NCI-H774 (cell line): ENCODE measurements at places on chromosomes 2 and 18.

- DNase-seq, result no peak
Measured at GRCh38 chr2:100237163-100237562, 85.1 kb downstream of the LONRF2 start.

DNA sequence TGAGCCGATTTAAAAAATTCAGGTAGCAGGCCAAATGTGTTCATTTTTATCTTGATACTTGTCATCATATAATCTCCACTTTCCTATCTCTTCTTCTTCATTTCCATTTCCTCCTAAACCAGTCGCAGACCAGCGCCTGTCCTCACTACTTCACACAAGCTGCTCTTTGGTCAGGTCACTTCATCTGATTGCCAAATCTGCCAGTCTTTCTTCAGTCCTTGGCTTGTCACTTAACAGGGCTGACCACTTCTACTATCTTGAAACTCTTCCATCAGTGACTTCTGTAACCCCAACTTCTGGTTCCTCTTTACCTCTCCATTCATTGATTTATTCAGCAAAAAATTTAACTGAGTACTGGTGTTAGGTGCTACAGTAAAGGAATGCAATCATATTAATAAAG lies 18.0 kb upstream of the SPRED2 start:
- no peak for DNase-seq

DNA sequence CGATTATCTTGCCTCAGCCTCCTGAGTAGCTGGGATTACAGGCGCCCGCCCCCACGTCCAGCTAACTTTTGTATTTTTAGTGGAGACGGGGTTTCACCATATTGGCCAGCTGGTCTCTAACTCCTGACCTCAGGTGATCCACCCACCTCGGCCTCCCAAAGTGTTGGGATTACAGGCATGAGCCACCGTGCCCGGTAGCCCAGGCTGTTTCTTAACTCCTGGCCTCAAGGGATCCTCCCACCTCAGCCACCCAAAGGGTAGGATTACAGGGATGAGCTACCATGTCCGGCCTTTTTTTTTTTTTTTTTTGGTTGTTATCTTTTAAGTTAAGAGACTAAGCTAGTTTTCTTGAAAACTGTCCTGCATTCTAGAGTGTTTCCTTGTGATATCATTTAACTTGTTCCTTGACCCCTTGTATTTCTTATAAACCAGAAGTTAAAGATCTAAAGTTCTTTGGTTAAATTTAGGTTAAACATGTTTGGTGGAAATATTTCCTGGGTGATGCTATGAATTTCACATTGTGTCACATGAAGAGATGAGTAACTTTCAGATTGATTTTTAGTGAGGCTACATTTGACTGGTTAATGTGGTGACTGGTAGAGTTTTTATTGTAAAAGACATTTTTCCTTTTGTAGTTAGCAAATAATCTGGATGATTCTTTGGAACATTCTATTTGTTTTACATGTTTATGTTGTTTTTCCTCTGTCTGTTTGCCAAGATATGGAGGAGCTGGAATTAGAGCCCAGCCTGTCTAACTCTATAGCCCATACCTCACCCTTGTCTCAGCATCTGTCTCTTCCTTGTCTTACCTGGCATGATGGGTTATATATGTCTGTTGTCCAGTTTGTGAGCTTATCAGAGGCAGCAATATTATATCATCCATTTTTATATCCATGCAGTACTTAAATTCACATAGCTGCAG lies 5.2 kb downstream of the NCAPH start:
- DNase-seq, result no peak

- DNase-seq, result no peak
Measured at GRCh38 chr2:239815671-239816070, 209.5 kb downstream of the NDUFA10 start.

GRCh38 chr2:64735504-64735903 lies 81.8 kb upstream of the SERTAD2 start:
- DNase-seq, result no peak

- DNase-seq, result no peak
Measured at GRCh38 chr2:238152771-238153688, 5.7 kb upstream of the ERFE start.

- DNase-seq, result no peak
Measured at GRCh38 chr18:14900435-14900834, 152.5 kb downstream of the ANKRD30B start.

DNA sequence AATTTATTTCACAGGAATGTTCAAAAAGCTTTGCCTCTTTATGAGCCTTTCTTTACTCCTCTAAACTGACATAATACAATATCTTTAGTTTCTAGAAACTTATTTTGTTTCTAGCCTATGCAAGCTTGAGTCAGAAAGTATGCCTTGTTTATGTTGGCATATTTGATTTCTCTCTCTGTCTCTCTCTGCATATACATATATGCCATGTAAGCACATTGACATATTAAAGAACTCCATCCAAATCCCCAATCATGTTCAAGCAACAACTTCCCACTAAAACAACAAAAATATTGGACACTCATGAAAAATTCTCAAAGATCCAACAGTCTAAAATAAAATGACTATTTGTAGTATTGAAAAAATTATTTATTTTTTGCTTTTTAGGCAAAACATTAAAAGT lies 1651.2 kb upstream of the ACVR2A start:
- DNase-seq, result no peak

DNA sequence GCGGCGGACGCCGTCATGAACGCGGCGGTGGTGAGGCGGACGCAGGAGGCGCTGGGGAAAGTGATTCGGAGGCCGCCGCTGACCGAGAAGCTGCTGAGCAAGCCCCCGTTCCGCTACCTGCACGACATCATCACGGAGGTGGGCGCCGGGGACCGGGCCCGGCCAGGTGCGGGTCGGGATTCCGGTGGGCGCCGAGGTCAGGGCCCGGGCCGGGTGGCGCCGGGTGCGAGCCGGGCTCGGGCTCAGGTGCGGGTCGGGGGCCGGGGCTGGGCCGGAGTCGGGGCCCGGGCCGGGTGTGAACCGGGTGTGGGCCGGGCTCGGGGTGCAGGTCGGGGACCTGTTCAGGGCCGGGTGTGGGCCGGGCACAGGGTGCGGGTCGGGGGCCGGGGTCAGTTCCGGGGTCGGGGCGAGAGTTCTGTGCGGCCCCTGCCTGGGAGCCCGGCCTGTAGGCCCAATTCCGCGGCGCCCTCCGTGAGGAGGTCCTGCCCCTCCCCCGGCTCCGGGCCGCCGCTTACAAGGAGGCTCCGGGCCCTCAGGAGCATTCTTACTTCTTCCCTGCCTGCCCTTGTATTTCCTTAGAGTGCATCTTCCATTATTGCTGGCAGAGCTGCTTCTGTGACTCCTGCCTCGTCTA lies 447 bp downstream of the TRAF3IP1 start:
- no peak for DNase-seq

DNA sequence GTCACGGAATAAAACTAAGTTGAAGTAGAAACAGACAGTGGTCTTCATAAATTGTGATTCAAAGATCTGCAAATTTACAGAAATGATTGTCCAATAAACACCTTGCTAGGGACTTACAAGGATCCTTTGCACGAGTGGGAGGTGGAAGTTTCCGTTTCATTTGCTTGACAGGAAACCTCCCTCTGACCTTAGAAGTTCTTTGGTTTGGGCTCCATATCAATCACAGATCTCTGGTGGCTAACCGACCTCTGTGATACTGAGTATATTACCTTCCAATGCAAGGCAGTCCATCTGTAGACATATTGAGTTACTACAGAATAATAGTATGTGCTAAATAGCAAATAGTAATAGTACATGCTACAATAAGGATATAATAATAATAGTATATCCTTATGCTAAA lies 33.7 kb upstream of the RNF152 start:
- DNase-seq, result no peak

- DNase-seq, result no peak
Measured at GRCh38 chr2:61710711-61711110, 143.1 kb downstream of the FAM161A start.

- DNase-seq, result peak; percentile 97
Measured at GRCh38 chr2:234690569-234691213, 193.8 kb upstream of the ARL4C start.

- DNase-seq, result no peak
Measured at GRCh38 chr2:169361706-169362117, 622 bp downstream of the LRP2 start.

DNA sequence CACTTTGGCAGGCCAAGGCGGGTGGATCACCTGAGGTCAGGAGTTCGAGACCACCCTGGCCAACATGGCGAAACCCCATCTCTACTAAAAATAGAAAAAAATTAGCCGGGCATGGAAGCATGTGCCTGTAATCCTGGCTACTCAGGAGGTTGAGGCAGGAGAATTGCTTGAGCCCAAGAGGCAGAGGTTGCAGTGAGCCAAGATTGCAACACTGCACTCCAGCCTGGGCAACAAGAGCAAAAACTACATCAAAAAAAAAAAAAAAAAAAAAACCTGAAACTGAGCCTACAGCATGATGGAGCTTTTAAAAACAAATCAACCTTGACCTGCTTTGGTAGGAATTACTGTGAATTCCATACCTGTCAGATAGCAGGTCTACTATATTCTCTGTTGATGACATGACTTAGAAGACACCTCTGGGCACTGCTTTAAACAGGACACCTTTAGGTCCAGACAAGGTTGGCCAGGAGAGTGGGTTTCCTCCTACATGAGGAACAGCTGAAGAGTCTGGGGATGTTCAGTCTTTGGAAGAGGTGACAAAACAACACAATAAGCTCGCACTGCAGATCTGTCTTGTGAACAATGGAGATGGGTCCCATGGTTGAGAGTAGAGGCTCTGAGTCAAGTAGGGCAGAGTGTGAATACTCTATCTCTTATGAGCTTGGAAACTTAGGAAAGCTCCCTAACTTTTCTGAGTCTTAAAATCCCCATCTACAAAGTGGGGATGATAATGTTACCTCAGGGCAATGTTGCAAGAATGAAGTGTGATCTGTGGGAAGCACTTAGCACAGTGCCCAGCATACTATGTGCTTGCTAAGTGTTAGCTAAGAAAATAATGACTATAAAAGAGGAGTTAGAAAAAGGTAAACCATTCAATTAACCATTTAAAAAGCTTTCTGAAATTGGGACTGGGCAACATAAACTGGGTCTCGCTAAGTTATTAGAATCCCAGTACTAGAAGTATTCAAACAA lies 25.2 kb downstream of the TMEM163 start:
- no peak for DNase-seq

DNA sequence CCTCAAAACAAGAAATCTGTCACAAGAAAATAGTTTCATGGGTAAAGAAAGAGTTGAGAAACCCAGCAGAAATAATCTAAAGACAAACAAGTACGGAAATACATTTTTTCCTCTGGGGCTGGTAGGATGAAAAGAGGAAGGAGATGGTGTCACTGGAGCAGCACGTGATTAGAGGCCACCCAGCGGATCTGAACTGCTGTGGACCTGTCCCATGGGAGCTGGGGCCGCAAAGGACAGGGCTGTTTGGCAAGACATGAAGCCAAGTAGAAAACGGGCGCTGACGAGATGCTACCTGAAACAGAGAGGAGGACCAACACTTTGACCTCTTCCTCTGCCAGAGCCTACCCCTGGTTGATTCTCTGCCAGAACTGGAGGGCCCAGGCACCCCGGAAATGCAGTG lies 295.4 kb upstream of the ATP5MC3 start:
- DNase-seq, result no peak

- DNase-seq, result no peak
Measured at GRCh38 chr2:157307021-157307420, 18.6 kb downstream of the ERMN start.

DNA sequence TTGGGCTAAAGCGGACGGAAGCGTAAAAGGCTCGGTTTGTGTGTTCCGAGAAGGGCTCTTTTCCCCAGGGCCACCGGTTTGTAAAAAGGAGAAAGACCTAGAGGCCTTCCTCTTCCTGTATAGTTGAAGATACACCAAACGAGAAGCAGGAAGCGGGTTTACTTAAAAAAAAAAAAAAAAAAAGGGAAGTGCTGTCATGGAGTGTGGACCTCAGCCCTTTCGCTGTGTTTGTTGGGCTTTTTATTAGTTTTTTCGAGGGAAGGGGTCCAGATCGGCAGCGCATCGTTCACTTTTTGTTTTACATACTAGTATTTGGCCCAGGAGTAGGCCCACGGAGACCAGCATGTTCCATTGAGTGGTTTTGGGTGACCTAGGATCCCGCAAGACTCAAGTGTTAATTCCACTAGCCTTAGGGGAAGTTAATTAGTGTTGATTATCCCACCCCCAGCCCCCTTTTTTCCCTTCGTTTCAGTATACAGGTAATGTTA lies 676 bp downstream of the ACTR2 start:
- DNase-seq, result peak; percentile 39

GRCh38 chr2:237154082-237154638 lies 68.5 kb downstream of the COPS8 start:
- no peak for DNase-seq

DNA sequence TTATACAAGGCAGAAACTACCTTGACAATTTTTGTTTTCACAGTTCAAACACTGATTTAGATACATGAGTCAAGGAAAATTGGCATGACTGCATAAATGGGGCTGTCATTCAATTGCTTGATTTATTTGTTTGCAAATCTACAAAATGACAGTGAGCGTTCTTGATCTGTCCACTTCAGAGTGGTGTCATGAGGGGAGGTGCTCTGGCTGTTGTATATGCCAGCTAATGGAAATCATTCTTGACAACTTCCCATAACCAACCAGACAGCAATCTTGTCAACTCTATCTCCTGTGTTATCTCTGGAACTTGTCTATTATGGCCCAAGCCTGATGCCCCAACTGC lies 120.6 kb upstream of the UGP2 start:
- peak; percentile 44 for DNase-seq

- no peak for DNase-seq
Measured at GRCh38 chr18:62751341-62751821, 36.0 kb downstream of the PHLPP1 start.

DNA sequence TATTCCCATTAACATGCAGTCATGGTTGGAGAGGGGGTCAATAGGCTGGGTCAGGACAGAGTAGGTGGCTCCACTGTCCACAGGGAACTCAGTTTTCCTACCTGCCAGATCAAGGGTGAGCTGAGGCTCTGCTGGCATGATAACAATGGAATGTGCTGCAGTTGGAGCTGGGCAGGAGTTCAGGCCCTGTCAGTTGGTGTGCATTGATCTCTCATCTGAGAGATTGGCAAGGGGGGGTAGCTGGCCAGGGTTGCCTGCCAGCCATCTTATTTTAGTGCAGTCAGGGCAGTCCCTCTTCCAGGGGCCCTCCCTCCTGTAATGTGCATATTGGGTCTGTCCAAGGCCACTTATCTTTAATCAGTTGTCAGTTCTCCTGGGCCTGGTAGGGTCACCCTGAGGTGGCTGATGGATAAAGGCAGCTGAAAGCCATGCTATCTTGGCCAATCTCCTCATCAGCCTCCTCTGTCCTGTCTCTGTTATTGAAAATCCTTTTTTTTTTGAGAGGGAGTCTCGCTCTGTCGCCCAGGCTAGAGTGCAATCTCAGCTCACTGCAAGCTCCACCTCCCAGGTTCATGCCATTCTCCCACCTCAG lies 38.1 kb upstream of the CCBE1 start:
- no peak for DNase-seq
